ENCODE measurements at places on chromosomes 13 and 19. TPM values are rescaled to one million over a fixed set of nuclear protein-coding genes. Genes with fewer than 3 reads are reported as not detected.

The PLPP2 gene
- total RNA-seq, result not detected

The ZNF492 gene
- 0.18 TPM for total RNA-seq

The ZNF296 gene
- total RNA-seq, result 5.8 TPM

The C19orf85 gene
- not detected for total RNA-seq

The PCDH9 gene
- total RNA-seq, result 0.18 TPM

The IL4I1 gene
- total RNA-seq, result 42.3 TPM

The ZNF835 gene
- total RNA-seq, result 0.09 TPM

The RAB3A gene
- 6.3 TPM for total RNA-seq

The GSX1 gene
- total RNA-seq, result not detected

The TTYH1 gene
- total RNA-seq, result not detected

The CLEC11A gene
- 1.7 TPM for total RNA-seq

The TMEM59L gene
- total RNA-seq, result not detected

The COG3 gene
- 22.5 TPM for total RNA-seq

The ZNF135 gene
- not detected for total RNA-seq

The F2RL3 gene
- total RNA-seq, result not detected

The KIR2DL3 gene
- not detected for total RNA-seq

The SHANK1 gene
- not detected for total RNA-seq

The GPR108 gene
- 90.4 TPM for total RNA-seq

The REX1BD gene
- total RNA-seq, result 132 TPM

The PABPC3 gene
- total RNA-seq, result 0.39 TPM

The CEACAM20 gene
- total RNA-seq, result not detected

The SLC25A42 gene
- total RNA-seq, result 9.2 TPM

The ZNF628 gene
- 8.6 TPM for total RNA-seq

The NKPD1 gene
- total RNA-seq, result 0.09 TPM

The PIBF1 gene
- 22.1 TPM for total RNA-seq

The TEX101 gene
- total RNA-seq, result not detected

The SPACA7 gene
- not detected for total RNA-seq

The POSTN gene
- total RNA-seq, result not detected

The NLRP4 gene
- total RNA-seq, result not detected

The ICAM4 gene
- total RNA-seq, result 1.4 TPM

The ZNF235 gene
- 2.7 TPM for total RNA-seq

The HIF3A gene
- total RNA-seq, result not detected

The MBD3L2 gene
- total RNA-seq, result not detected

The ZNF560 gene
- total RNA-seq, result not detected

The MEGF8 gene
- 9.7 TPM for total RNA-seq

The C19orf81 gene
- 1.5 TPM for total RNA-seq

The KCTD4 gene
- total RNA-seq, result not detected

The ZNF266 gene
- total RNA-seq, result 27.3 TPM

The PVR gene
- 24.5 TPM for total RNA-seq

The F10 gene
- not detected for total RNA-seq

The JAK3 gene
- total RNA-seq, result 212 TPM

The URAD gene
- total RNA-seq, result not detected

The CYP4F12 gene
- not detected for total RNA-seq

The ACP4 gene
- total RNA-seq, result not detected

The ZMYM2 gene
- 73.2 TPM for total RNA-seq

The ZNF837 gene
- total RNA-seq, result 1.5 TPM

The NLRP9 gene
- total RNA-seq, result not detected

The HS6ST3 gene
- not detected for total RNA-seq

The CACNG7 gene
- not detected for total RNA-seq
